Jurkat, Clone E6-1 (cell line): ENCODE measurements at places on chromosomes 6 and 20.

DNA sequence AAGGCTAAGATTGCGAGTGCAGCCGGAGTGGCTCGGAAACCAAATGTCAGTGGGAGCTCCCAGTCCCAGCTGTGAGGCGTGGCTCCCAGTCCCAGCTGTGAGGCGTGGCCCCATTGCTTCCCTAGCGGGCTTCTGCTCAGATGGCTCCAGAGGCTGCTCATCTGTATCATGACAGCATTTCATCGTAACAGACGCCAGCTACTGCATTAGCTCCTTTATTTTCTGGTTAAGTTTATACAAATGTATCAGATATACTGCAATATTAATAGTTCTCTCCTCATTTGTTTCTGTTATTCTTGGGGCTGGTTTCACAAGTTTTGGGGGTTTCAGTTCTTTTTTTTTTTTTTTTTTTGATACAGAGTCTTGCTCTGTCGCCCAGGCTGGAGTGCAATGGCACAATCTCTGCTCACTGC, 34.7 kb upstream of the TBXT start:
- DNase-seq, result no peak

GRCh38 chr6:3750317-3751076, 1.0 kb downstream of the PXDC1 start:
- no peak for DNase-seq

DNA sequence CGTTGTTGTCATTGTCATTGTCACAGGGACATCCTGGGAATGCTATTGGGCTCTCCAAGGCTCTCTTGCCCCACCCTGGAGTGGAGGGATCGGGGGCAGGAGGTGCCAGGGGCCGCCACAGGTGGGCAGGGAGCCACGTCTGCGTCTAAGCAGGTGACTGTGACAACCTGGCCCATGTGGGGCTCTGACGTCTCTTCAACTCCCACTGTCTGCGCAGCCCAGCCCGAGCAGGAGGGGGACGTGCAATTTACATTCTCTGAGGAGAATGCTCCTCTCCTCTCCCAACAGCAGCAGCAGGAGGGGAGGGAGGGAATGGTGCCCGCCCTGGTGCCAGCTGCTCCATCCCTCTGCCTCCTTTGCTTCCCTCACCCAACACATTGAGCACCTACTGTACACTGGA, 50.1 kb downstream of the GRM4 start:
- no peak for DNase-seq

DNA sequence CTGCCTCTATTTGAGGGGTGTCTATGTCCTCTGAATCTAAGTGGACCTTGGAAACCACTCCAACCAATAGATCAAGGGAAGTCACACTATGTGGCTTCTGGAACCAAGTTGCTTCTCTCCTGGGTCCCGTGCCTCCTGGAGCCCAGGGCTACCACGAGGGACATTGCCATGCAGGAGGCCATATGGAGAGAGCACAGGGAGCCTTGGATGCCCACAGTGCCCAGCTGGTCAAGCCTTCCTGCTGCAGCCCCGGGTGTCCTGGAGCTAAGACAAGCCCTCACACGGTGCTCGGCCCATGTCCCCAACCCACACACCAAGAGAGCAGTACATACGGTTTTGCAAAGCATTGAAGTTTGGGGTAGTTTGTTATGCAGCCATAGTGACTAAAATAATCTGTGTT, 231.6 kb downstream of the SYNDIG1 start:
- no peak for DNase-seq

GRCh38 chr6:105500693-105501092, 97.8 kb upstream of the PREP start:
- DNase-seq, result no peak

DNA sequence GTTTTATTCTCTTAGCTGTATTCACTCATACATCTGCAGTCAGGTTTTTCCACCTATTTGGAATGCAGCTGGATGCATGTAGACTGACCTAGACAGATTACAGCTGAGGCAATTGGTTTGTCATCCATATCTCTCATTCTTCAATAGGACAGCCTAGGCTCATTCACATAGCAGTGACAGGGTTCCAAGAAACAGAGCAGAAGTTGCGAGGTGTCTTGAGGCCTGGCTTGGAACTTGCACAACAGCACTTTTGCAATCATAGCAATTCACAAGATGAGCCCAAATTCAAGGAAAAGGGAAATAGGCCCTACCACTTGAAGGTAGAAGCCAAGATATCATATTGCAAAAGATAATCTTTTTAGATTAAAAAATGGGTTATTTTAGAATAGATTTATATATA, 508.9 kb upstream of the JAG1 start:
- DNase-seq, result no peak

GRCh38 chr6:11700118-11700718, 78.4 kb downstream of the ADTRP start:
- peak; percentile 49 for DNase-seq

GRCh38 chr20:44409132-44409600, 53.7 kb downstream of the HNF4A start:
- DNase-seq, result no peak

GRCh38 chr6:2706558-2706957, 44.2 kb downstream of the MYLK4 start:
- no peak for DNase-seq

DNA sequence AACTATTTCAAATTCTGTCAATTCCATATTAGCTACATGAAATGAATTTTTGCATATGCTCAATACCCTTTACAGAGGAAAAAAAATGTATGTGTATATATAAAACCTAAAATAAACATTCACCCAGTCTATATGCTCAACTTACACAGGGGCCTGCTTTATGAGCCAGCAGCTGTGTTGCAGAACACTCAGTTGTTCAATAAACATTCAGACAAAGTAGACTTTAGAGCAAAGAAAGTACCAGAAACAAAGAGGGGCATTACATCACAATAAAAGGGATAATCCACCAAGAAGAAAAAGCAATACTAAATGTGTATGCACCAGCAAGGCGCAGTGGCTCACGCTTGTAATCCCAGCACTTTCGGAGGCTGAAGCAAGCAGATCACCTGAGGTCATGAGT, 9.5 kb downstream of the COQ3 start:
- no peak for DNase-seq

- no peak for DNase-seq
Observed at GRCh38 chr6:1802491-1803395, 193.0 kb downstream of the FOXC1 start.

GRCh38 chr6:143205991-143206390, 145.3 kb downstream of the AIG1 start:
- no peak for DNase-seq

GRCh38 chr20:46085179-46085851, 4.4 kb downstream of the NCOA5 start:
- no peak for DNase-seq

- peak; percentile 22 for DNase-seq
Observed at GRCh38 chr6:46221222-46221793, 50.5 kb upstream of the ENPP5 start.

DNA sequence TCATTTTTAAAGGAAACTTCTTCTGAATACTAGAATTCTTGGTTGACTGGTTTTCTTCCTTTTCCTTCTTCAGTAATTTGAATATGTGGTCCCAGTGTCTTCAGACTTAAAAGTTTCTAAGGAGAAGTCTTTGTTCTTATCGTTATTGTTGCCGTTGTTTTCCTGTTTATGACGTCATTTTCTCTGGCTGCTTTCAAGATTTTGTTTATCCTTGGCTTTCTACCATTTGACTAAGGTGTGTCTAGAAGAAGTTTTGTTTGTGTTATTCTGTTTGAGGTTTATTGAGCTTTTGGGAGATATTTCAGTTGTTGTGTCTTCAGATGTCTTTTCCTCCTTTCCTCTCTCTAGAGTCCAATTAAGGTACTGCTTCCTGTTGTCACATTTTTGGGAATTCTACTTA, 24.5 kb downstream of the CDYL start:
- no peak for DNase-seq

DNA sequence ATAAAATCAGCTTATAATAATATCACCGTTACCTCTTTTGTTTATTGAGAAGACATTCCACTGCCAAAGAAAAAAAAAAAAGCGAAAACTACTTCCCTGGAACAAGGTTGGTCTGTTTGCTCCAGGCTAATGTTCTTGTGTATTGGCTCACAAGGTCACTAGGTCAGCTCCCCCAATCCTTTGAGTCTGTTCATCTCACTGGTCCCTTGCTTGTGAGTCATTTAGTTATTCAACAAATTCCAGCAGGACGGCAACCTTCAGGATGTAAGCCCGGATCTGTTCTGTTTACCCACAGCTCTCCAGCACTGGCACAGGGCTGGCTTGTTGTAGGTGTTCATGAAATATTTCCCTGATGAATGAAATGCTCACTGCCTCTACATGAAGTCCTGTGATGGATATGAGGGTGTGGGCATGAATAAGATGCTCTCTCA, 3.3 kb downstream of the ARHGAP40 start:
- no peak for DNase-seq

DNA sequence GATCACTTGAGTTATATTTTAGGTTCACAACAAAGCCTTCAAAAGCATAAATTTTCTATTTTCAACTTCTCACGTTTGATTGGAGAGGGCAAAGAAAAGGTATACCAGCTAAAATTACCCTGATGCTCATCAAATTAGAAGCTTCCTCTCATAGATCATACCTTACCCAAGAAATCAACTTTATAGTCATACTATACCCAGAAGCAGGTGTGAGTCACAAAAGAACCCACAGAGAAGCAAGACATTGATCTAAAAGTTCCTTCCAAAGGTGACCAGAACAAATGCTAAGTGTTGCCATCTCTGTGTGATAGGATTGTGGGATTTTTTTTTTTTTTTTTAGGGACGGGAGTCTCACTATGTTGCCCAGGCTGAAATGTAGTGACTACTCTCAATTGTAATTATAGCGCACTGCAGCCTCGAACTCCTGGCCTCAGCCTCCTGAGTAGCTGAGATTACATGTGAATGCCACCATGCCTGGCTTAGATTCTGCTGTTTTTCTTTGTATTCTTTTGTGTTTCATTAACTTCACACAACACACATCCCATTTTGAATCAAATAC, 3.3 kb downstream of the EIF2S2 start:
- no peak for DNase-seq

DNA sequence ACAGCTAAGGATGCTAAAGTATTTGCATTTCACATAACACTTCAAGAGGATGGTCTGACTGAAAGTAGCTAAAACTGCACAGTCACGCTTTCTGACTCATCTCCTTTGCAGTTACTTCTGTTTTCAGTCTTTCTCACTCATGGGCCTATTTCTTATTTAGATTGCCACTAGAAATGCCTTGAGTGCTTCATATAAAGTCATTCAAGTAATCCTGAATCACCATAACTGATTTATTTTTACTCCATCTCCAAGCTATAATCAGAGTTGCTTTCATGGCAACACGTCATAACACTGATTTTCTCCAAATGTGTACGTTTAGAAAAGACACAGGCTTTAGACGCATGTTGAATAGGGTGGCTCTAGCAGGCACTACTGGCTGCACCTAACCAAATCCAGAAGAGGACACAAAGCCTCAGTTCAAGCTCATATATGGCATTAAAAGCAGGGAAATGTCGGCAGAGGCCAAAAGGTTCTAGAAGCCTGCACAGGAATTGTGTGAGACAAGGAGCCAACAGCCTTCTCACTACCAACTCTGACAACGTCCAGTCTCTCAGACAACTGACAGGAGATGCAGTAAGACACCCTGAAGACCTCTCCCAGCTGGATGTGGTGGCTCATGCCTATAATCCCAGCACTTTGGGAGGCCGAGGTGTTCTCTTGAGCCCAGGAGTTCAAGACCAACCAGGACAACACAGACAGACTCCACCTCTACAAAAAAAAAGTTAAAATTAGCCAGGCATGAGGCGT, 64.1 kb upstream of the BEND6 start:
- no peak for DNase-seq

DNA sequence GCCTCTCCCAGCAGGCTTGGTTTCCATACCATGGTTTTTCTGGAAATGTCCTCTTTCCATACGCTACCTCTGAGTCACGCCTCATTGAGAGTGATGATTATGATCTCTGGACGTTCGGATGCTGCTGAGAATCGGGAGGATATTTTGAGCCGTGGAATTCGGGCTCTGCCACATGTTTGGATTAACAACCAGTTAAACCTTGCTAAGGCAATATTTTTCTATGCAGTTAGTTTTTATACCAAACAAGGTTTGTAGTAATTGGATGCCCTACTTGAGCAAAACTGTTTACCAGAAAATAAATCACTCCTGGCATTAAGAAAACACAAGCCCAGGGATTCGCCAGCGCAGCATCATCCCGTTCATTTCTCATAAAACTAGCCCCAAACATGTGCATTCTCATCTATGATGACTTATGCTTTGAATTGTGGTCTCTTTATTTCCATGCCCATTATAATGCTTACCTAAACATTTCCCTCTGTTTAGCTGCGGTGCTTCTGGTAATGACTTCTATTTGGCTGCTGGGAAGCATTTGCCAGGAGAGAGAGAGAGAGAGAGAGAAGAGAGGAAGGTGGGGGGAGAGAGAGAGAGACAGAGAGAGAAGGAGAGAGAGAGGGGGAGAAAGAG, 198.9 kb downstream of the CLIC5 start:
- DNase-seq, result no peak

- no peak for DNase-seq
Observed at GRCh38 chr20:4281258-4282055, 266.1 kb upstream of the RNF24 start.

GRCh38 chr6:91509039-91509438, 922.2 kb upstream of the MAP3K7 start:
- DNase-seq, result no peak

GRCh38 chr6:105193647-105194046, 13.8 kb upstream of the POPDC3 start:
- DNase-seq, result no peak

DNA sequence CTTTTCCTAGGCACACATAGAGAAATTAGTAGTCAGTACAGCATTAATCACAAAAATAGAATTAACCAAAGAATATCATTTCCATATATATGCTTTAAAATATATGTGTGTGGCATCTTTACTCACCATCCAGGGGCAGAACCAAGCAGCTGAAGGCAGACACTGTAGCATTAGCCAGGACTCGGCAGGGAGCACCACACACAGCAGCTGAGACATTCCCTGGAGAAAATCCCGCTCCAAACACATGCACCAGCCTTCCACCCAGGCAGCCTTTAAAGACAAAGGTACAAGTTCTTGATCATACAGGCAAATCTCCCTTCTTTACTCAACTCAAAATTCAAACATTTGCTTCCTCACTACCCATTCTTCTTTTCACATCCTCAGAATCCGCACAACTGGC, 64.7 kb downstream of the PKHD1 start:
- DNase-seq, result no peak

DNA sequence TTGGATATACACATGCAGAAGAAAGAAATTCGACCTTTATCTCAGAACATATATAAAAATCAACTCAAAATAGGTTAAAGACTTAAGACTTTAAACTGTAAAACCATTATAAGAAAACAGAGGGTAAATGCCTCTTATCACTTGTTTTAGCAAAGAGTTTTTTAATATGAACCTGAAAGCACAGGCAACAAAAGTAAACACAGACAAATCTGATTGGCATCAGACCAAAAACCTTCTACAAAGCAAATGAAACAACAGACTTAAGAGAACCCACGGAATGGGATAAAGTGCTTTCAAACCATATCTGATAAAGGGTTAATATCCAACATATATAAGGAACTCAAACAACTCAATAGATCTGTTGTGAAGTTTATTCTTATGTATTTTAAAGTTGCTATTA, 309.9 kb upstream of the OPRM1 start:
- DNase-seq, result no peak

- no peak for DNase-seq
Observed at GRCh38 chr6:99138445-99138844, 190.7 kb upstream of the FBXL4 start.

GRCh38 chr6:43673444-43674084, 14.0 kb downstream of the MRPS18A start:
- no peak for DNase-seq
